Mesothelial cell of epicardium (in vitro differentiated cells): ENCODE measurements at places on chromosomes 12 and 14. TPM values are rescaled to one million over a fixed set of nuclear protein-coding genes. Genes with fewer than 3 reads are reported as not detected.

The TMEM52B gene
- 0.97 to 1.6 TPM (median 1.1 TPM) in 3 replicates for total RNA-seq

The RNU4-1 gene
- 5,196 to 5,477 TPM (median 5,368 TPM) in 3 replicates for total RNA-seq

The RFX4 gene
- total RNA-seq: not detected in 3 replicates

The VRTN gene
- total RNA-seq: not detected in 3 replicates

The NTN4 gene
- total RNA-seq: 4.8 to 6.0 TPM (median 5.9 TPM) in 3 replicates

The CLEC2A gene
- 0.29 TPM in 1 of 3 replicates, not detected in the others for total RNA-seq

The SLC8A3 gene
- 0.22 to 0.27 TPM (median 0.23 TPM) in 3 replicates for total RNA-seq

The PIP4P1 gene
- 32.3 to 37.5 TPM (median 33.7 TPM) in 3 replicates for total RNA-seq

The CPNE6 gene
- not detected in 3 replicates for total RNA-seq

- no peak for DNase-seq
These were observed 38.4 kb downstream of the SLCO1A2 start for GRCh38 chr12:21296348-21296747.

DNA sequence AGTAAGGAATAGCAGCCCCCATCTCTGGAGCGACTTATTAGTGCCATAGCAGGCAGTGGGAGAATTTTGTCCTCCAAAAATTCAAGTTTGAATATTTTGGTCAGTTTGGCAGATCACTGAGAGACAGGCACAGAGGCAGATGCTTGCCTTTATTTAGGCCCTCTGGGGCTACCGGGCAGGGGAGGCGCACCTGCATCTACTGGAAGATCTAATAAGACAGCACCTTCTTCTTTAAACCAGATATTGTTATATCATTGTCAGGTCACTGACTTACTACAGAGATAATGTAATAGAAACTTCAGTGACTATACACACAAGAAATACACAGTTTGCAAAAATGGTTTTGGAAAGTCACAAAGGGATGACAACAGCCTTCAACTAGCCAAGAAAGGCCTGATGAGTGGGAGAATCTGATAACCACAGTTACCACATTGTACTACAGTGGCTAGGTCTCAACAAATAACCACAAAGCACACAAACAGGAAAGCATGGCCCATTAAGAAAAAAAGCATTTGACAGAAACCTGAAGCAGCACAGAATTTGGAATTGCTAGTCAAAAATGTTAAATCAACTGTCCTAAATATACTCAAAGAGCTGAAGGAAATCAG, 56.8 kb downstream of the CDK17 start:
- no peak for DNase-seq

DNA sequence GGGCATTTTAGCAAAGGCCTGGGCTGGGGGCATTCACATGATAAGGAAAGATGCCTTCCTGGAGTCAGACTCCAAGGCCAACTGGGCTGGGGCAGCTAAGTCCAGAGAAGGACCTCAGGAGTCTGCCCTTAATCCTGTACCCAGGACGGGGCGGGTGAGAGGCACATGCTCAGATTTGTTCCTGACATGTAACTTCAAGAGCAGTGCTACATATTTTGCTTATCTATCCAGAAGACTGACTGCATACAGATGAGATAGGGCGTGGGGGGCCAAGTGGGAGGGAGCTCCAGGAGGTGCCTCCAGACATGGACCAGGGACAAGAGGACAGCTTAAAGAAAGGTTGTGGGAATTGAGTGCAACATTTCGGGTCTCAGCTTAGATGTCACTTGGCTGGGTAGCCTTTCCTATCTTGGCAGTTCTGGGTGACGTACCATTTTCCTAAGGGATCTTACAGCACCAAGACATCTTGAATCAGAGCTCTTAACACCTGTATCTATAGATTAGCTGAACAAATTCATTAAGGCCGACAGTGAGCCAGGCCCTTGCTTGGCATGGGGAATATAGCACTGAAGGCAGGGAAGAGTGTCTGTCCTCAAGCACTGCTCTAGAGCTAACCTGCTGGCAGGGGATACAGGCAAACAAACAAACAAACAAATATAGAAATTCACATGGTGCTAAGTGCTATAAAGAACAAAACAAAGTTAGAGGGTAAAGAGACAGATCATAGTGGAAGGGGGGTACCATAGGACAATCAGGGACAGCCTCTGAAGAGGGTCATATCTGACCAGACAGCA, 61.2 kb downstream of the PTPN21 start:
- DNase-seq: no peak

- no peak for DNase-seq
These were observed 8.1 kb upstream of the IRF2BPL start for GRCh38 chr14:77036484-77037214.

DNA sequence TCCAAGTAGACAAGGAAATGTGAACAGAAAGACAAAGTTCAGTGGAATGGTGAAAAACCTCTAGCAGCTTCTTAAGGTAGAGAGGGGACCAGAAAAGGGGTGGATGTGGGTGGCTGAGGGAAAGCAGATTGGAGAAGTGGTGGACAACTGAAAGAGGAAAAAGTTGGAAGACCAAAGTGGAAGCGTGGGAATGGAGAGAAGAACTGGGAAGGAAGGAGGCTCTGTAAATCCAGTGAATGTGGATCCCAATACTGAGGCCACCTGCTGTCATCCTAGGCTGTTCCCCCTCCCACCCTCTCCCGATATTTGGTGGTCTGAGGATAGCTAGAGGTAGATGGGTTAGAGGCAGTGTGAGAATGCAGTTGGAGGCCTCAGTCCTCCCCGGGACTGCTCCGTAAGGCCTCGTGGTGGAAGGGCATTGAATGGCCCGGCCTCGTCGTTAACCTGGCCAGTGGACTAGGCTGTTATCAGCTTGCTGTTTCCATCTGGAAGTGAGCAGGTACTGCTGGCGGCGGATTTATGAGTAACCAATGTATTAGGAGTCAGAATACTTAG, 822 bp upstream of the POU6F1 start:
- DNase-seq: no peak

DNA sequence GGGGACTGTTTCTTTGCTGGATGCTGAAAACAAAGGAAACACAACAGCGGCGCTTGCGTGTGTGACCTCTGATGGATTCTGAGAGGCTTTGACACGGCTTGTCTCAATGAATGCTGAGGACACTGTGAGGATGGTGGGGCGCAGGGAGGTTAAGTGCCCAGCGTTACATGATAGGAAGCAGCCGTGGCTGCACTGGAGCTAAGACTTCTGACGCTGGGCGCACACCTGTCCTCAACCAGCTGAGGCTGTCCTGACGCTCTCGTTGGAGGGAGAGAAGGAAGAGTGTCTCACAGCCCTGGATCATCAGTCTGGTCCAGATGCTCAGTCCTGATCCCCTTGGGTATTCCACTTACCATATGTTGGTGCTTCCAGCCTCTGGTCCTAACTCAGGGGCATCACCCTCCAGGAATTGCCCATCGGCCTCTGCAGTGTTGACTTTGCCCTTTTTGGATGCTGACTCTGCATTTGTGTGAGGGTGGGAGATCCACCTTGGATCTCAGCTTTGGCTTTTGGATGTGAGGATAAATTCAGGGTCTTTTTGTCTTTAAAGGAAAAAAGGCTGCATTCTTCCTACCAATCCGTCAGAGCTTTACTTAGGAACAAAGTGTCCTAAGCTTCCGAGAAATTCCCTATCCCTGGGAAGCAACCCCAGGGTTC, 125.2 kb downstream of the ZNF664 start:
- no peak for DNase-seq

- DNase-seq: no peak
These were observed 472.9 kb downstream of the NELL2 start for GRCh38 chr12:44403185-44403584.

- DNase-seq: no peak
These were observed 5.0 kb downstream of the MGST1 start for GRCh38 chr12:16352481-16352880.

GRCh38 chr14:99175331-99176155, 96.5 kb downstream of the BCL11B start:
- no peak for DNase-seq

DNA sequence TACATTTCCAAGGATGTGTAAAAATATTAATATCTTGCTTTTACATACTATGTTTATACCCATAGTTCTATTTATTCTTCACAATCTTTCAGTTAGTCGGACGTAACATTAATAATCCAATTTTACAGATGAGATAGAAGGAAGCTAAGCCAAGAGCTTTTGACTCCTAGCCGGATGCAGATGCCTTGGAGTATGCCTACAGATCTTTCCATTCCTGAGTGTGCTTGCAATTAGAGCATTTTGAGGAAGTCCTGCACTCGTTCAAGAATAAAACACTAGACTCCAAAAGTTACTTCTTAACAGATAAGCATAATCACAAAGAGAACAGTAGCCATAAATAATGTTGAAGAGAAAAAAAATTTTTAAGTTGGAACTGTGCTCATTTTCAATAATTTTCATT, 337.6 kb upstream of the CLEC14A start:
- DNase-seq: no peak

GRCh38 chr14:59428581-59429012, 36.6 kb downstream of the GPR135 start:
- DNase-seq: no peak

- no peak for DNase-seq
These were observed 22.1 kb downstream of the ZBTB42 start for GRCh38 chr14:104822821-104823615.

DNA sequence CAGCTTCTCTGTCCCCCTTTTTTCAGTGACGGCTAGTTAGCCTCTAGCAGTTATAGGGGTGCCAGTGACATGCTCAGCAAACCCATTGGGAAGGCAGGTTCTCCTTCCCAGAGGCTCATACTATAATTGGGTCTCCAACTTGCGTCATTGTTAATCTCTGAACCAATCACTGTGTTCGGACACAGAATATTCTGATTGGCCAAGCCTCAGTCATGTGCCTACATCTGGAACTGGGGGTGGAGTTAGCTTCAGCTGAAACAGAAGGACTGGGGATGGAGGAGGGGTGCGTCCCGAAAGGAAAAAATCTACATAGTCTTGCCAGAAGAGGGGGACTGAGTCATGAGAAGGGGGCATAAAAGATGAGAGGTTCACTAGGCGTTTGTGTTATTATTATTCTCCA, 165.6 kb downstream of the SUDS3 start:
- DNase-seq: no peak

DNA sequence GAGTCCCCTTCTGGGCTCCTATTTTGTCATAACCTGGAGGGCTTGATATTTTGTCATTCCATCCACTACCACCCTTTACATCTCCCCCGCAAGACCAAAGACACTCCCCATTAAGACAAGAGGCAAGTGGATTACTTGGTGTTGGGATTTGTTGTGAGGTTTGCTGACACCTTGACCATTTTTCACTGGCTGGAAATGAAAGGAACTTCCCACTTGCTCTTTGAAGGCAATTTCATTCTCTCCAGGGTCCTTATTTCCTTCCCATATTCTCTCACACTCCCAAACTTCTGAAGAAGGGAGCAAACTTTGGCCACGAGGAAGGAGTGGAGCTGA, 14.9 kb downstream of the AGAP2 start:
- DNase-seq: no peak

DNA sequence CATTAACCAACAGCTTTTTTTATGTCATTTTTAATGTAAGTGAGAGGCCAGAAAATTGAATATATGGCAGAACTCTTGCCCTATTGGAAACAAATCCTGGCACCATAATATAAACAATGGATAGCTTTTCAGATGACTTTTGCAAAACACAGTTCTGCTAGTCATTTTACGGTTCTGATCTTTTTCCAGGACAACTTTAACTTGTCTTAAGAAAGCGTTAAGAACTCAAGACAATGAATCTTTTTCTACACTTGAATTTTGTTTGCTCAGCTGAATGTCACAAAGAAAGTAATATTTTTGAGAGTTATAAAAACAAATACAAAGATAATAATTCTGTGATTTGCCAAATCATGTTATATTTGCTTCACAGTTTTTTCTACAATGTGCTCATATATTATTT, 13.2 kb downstream of the KERA start:
- no peak for DNase-seq

DNA sequence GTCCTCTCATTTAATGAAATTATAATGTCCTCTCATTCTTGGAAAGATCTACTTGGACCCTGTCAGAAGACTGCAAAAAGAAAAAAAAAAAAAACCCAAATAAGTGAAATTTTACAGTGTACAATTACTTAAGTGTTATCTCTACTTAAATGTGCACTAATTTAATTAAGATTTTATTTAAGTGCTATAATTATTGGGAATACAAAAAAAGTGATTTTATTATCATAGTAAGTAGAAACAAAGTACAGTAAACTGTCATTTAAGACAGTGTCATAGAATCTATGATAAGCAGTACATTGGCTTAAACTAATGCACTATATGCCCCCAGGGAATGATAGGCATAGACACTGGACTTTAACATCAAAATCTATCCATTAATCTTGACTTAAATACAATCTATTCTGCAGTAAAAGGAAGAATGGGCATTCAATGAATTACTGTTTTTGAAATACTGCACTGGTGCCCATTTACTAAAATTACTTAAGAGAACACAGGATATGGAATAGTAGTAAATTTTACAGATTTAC, 23.3 kb downstream of the INSM2 start:
- DNase-seq: no peak

- peak; percentile 60 for DNase-seq
These were observed 1.1 kb downstream of the NUMB start for GRCh38 chr14:73457041-73457923.

GRCh38 chr14:53195949-53196348, 42.8 kb upstream of the DDHD1 start:
- DNase-seq: no peak

- no peak for DNase-seq
These were observed 16.6 kb upstream of the SUSD6 start for GRCh38 chr14:69594846-69595245.

GRCh38 chr14:92481811-92482555, 31.6 kb upstream of the RIN3 start:
- peak; percentile 14 for DNase-seq

DNA sequence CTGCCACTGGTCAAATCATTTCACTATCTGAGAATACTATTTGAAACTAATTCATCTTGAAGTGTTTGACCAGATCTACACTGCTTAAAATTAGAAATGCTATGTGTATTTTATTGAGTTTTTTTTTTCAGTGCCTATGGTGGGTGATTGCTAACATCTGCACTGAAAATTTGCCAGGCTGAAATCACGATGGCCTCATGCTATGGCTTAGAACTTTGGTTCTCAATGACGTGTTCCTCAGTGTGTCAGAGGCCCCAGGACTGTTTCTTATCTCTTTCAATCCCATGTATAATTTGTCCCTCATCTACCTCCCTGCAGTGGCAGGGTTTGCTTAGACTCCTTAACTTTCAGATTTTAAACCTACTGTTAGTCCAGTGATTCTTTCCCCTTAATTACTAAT, 36.2 kb upstream of the NKX2-8 start:
- DNase-seq: no peak

DNA sequence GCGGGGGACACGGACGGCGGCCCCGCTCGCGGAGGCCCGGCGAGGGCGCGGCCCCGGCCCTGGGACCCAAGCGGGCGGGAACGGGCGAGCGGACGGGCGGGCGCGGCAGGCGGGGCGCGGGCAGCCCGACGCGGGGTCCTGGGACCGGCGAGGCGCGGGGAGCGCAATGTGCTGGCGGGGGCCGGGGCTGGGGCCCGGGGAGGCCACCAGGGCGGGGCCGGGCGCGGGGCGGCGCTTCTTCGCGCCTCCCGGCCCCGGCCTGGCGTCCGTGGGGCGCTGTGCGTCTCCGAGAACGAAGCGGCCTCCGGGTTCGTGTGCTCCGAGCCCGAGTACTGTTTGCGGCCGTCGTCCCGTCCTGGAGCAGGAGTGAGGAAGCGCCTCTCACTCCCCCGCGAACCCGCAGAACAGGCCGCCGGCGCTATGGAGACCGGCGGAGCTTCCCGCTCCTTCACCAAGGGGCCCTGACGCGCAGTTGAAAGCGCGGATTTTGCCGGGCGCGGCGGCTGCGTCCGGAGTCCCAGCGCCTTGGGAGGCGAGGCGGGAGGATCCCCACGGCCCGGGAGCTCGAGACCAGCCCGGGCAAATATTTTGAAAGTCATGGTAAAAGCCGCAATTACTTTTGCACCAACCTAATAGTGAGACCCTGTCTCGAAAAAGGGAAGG, 420 bp upstream of the ANKLE2 start:
- peak; percentile 85 for DNase-seq
